HepG2 (cell line): ENCODE measurements at places on chromosomes 6 and 20. TPM values are rescaled to one million over a fixed set of nuclear protein-coding genes. Genes with fewer than 3 reads are reported as not detected.

TNFAIP3 gene
- total RNA-seq = 24.7 and 28.2 TPM in 2 replicates

- no peak overlapping the region for H3K4me3 ChIP-seq
- no peaks in the 10 kb centered on the region for H3K4me1 ChIP-seq
- no peak for DNase-seq
- 0 out of 2 replicates have a peak, but pooled peaks cover 2% of the 10 kb centered on the region for H3K27me3 ChIP-seq
- no peak overlapping the region for H3K27ac ChIP-seq
Observed at GRCh38 chr20:60091861-60092260, 133.6 kb downstream of the CDH26 start.

GRCh38 chr6:4636191-4636880, 139.9 kb upstream of the CDYL start:
- no peak for DNase-seq
- H3K27me3 ChIP-seq = peaks cover 3% of the 10 kb centered on the region; the same call in 1 of the 3 replicates
- no peak overlapping the region for H3K27ac ChIP-seq
- H3K4me1 ChIP-seq = no peaks in the 10 kb centered on the region
- no peaks in the 10 kb centered on the region for H3K36me3 ChIP-seq

RCAN2 gene
- not detected in 2 replicates for total RNA-seq

MOG gene
- not detected in 2 replicates for total RNA-seq

DNA sequence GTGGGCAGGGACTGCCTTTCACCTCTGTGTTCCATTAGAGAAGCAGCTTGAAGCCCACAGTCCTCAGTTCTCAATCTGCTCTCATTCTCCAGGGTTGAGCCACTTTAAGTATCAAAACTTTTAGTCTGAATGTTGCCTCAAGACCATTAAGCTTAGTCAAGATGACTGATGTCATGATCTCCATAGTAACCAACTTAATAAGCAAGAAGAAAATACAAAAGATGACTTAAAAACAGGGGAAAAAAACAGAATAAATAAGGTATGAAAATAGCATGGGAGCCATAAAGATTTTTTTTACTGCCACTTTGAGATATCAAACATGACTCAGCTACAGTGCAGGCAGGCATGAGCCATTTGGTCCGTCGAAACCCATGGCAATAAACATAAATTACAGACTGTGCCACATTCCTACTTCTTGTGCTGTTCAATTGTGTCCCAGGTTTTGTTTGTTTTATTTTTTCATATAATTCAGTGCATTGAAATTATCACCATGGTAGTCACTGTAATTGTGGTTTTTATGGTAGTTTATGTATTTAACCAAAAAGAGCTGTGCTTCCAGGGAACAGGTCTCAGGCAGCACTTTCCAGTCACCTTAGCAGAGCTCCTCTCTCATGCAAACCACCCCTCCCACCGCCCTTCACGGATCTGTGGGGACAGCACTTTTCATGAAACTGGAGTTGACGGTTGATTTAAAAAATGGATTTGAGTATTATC, 156.5 kb upstream of the INSM1 start:
- no peak for DNase-seq
- peaks cover 22% of the 10 kb centered on the region; the same call in 2 of the 3 replicates for H3K27me3 ChIP-seq
- no peaks in the 10 kb centered on the region for H3K36me3 ChIP-seq
- H3K4me3 ChIP-seq = no peak overlapping the region

DEFB132 gene
- not detected in 2 replicates for total RNA-seq

DNA sequence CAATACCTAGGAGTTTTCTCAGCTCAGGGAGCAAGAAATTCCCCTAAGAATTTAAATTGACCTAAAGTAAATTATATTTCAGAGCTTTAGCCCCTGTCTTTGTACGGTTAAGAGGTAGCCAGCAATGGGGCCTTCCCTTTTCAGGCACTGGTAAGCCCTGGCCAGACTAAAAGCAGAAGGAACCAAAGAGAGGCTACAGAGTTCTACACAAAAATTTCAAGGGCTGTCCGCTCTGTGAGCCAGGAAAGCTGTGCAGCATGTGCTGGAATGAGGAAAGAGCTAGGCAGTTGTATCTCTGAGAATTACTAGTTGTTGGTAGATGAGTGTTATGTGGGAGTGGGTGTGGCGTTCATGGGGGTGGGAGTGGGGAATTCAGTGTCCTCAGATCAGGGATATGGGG, 96.3 kb upstream of the MAFB start:
- H3K4me3 ChIP-seq = no peak overlapping the region
- no peak for DNase-seq
- peaks cover 21% of the 10 kb centered on the region; the same call in 2 of the 3 replicates for H3K27me3 ChIP-seq
- no peak overlapping the region for H3K27ac ChIP-seq

GRCh38 chr20:36481380-36482043, 59.8 kb upstream of the MYL9 start:
- H3K4me1 ChIP-seq = peaks cover 56% of the 10 kb centered on the region
- DNase-seq = no peak
- H3K36me3 ChIP-seq = peaks cover 7% of the 10 kb centered on the region
- H3K4me3 ChIP-seq = no peak overlapping the region
- no peak overlapping the region for H3K27ac ChIP-seq

GRCh38 chr20:2593756-2594155, 57.4 kb downstream of the TMC2 start:
- no peak overlapping the region for H3K27ac ChIP-seq
- DNase-seq = no peak
- no peak overlapping the region for H3K4me3 ChIP-seq
- no peaks in the 10 kb centered on the region; the same call in 1 of the 2 replicates for H3K27me3 ChIP-seq
- no peaks in the 10 kb centered on the region for H3K4me1 ChIP-seq

DNA sequence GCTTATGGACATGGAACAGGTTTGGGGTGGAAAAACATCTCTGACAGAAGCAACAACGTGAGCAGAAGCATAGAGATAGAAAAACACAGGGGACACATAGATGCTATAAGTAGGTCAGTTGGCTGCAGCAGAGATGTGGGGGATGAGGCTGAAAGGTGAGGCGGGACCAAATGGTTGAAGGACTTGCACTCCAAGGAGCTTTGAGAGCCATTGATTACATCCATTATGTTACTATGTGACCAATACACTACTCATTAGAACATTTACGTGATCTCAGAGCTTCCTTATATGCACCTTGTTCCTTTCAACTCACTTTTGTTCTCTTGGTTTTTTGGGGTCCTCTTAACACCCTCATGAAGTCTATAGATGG, 47.9 kb upstream of the TTPAL start:
- H3K36me3 ChIP-seq = peaks cover 32% of the 10 kb centered on the region
- peak overlapping the region; percentile 60 for H3K27ac ChIP-seq
- peaks cover 84% of the 10 kb centered on the region for H3K4me1 ChIP-seq

DNA sequence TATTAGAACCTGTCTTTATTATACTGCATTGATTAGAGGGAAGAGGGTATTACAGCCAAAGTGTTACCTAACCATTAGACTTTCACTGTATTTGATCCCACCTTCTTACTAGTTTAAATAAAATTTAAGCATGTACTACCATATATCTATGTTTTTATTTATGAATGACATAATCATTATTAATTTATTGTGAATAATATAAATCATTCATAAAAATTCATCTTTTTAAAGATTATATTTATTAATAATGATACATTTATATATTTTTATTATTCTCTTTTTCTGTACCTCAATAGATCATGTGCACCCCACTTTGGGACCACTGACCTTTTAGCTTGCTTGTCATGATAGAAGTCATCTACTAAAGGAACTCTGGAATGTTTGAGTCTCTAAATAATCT, 223.5 kb upstream of the MARCKS start:
- DNase-seq = no peak
- no peak overlapping the region for H3K4me3 ChIP-seq
- no peaks in the 10 kb centered on the region for H3K36me3 ChIP-seq
- no peaks in the 10 kb centered on the region for H3K27me3 ChIP-seq

DNA sequence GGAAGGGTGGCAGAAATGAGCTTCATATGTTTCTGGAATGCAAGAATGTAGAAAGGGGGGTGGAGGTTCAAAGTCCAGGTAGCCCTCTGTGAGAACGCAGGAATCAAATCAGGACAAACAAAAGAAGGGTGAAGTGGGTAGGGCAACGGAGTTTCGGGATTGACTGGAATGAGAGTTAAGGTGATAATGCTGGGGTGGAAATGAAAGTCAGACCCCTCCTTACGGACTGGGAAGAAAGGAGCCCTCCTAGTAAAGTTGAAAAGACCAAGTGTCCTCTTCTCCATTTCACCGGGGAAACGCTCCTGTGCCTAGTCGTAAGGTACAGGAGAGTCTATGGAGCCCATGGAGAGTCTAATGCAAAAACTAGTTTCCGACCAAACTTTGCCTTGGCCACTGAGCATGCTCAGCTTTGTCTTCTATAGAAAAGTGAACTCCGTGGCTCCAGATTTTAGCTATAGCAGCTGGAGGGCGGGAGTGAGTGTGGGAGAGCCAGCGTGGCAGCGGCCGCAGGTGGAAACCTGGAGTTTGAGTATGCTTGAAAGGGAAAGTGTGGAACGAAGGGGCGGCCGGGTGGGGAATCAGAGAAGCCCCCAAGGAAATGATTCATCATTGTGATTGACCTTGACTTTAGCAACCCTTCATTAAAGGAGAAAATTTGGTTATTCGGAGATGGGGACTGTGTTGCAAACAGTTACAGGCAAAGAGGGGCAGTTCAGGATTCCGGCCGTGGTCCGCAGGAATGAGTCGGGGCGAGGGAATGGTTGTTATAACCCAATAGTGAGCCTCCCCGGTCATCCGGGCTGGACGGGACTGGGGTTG, 1.3 kb upstream of the LRRC1 start:
- peak overlapping the region; percentile 81 for H3K27ac ChIP-seq
- no peaks in the 10 kb centered on the region for H3K36me3 ChIP-seq
- peak overlapping the region; percentile 98 for H3K4me3 ChIP-seq
- H3K4me1 ChIP-seq = peaks cover 47% of the 10 kb centered on the region
- H3K27me3 ChIP-seq = no peaks in the 10 kb centered on the region

DNA sequence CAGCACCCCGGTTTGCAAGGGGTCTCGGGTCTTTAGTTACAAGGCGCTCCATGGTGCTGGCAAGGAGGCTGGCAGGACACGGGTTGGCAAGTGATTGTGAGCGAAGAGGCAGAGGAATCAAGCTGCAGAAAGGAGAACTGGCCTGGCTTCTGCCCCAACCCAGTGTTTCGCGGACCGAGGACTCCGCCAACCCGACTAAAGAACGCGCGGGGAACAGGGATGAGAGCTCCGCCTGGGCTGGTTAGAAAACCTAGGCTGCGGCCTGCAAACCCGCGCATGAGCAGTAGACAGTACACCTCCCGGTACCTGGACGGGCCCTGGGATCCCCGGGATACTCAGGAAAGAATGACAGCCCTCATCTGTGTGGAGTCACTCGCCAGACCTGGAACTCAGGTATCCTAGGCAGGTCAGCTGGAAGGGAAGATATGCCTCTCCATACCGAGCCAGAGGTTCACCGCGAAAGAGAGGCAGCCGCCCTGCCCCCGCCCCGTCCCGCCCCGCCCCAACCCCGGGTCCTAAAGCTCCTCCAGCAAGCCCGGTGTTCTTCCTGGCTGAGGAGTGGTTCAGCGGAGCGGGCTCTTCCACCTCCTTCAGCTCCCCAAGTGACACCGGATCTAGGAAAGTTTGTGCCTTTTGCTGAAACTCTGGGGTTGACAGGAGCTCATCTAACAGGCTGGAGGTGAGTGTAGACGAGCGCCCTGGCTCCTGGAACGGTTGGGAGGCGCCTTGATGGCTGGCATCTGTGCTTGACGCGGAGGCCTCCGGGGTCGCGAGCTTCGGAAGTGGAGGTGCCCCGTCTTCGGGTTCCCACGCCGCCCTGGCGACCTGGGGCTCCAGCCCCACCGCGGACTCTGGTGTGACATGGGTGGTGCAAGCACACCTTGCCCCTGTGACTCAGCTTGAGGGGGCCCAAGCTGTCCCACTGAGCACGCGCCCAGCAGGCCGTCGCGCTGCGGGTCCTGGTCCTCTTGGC, 1847.3 kb upstream of the DEFB115 start:
- no peaks in the 10 kb centered on the region for H3K4me1 ChIP-seq
- DNase-seq = no peak
- H3K27ac ChIP-seq = no peak overlapping the region
- H3K4me3 ChIP-seq = no peak overlapping the region
- H3K36me3 ChIP-seq = no peaks in the 10 kb centered on the region

ADGRG6 gene
- total RNA-seq = 83.6 and 129 TPM in 2 replicates

- no peaks in the 10 kb centered on the region for H3K36me3 ChIP-seq
- peaks cover 17% of the 10 kb centered on the region for H3K4me1 ChIP-seq
- no peak overlapping the region for H3K27ac ChIP-seq
- H3K27me3 ChIP-seq = no peaks in the 10 kb centered on the region
- no peak overlapping the region for H3K4me3 ChIP-seq
Observed at GRCh38 chr6:18207438-18207837, 52.2 kb downstream of the KDM1B start.

GRCh38 chr6:31352310-31352682, 4.7 kb downstream of the HLA-B start:
- H3K4me3 ChIP-seq = no peak overlapping the region
- DNase-seq = no peak
- peaks cover 9% of the 10 kb centered on the region; the same call in 1 of the 2 replicates for H3K4me1 ChIP-seq
- no peak overlapping the region for H3K27ac ChIP-seq
- H3K36me3 ChIP-seq = no peaks in the 10 kb centered on the region

GRCh38 chr6:167579806-167580618, 246.7 kb upstream of the AFDN start:
- H3K27me3 ChIP-seq = peaks cover 7% of the 10 kb centered on the region; the same call in 1 of the 2 replicates
- H3K36me3 ChIP-seq = no peaks in the 10 kb centered on the region
- no peak for DNase-seq
- no peak overlapping the region for H3K4me3 ChIP-seq

DNA sequence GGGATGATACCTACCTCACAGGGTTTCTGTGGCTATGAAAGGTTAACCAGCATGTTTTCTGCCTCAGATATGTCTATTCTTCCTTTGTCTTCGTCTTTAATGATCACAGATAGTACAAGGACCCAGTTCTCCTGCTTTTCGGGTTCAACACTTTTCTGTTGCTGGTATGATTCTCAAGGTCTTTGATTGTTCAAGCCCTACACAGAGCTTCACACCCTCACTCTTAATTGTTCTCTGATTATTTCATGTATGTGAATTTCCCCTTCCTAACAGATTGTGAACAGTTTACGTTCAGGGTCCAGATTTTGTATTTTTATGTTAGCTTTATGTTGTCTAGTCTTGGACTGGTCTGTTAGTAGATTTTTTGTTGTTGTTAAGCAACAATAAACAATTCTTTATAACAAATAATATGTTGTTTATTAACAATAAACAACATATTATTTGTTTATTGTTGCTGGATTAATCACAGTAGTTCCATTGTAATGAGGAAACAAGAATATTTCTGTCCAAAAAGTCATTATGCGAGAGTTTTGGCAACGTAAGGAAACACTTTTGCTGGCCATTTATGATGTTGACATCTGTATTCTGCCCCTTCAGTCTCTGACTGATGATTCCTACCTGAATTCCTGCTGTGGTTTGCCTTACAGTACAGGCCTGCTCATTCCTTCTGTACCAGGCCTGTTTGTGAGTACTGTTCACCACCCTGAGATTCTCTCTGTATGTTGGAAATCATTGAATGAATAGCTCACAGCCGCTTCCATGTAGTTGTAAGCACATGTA, 27.2 kb upstream of the TULP4 start:
- peaks cover 28% of the 10 kb centered on the region for H3K36me3 ChIP-seq
- no peak overlapping the region for H3K27ac ChIP-seq
- H3K27me3 ChIP-seq = no peaks in the 10 kb centered on the region
- H3K4me3 ChIP-seq = no peak overlapping the region

GRCh38 chr6:42724825-42725224, 2.4 kb upstream of the PRPH2 start:
- H3K4me3 ChIP-seq = no peak overlapping the region
- peaks cover 16% of the 10 kb centered on the region for H3K4me1 ChIP-seq
- no peak overlapping the region for H3K27ac ChIP-seq
- H3K36me3 ChIP-seq = no peaks in the 10 kb centered on the region
- H3K27me3 ChIP-seq = no peaks in the 10 kb centered on the region; the same call in 2 of the 3 replicates

- H3K4me3 ChIP-seq = no peak overlapping the region
- DNase-seq = no peak
- no peak overlapping the region for H3K27ac ChIP-seq
- H3K4me1 ChIP-seq = peaks cover 32% of the 10 kb centered on the region
Observed at GRCh38 chr6:37225350-37226169, 32.0 kb upstream of the TBC1D22B start.

NFATC2 gene
- total RNA-seq = 3.3 and 8.0 TPM in 2 replicates

POPDC3 gene
- 0.20 TPM in 1 of 2 replicates, not detected in the other for total RNA-seq

IRF4 gene
- total RNA-seq = 0.07 and 0.09 TPM in 2 replicates

DAAM2 gene
- total RNA-seq = not detected in 2 replicates
